ENCODE measurements at places on chromosomes 3 and 15.
A peak's percentile ranks its signal among the peaks of the same experiment; 100 is the strongest.

GRCh38 chr3:180306691-180307090 is 270.0 kb upstream of the PEX5L start:
- no peak for DNase-seq

DNA sequence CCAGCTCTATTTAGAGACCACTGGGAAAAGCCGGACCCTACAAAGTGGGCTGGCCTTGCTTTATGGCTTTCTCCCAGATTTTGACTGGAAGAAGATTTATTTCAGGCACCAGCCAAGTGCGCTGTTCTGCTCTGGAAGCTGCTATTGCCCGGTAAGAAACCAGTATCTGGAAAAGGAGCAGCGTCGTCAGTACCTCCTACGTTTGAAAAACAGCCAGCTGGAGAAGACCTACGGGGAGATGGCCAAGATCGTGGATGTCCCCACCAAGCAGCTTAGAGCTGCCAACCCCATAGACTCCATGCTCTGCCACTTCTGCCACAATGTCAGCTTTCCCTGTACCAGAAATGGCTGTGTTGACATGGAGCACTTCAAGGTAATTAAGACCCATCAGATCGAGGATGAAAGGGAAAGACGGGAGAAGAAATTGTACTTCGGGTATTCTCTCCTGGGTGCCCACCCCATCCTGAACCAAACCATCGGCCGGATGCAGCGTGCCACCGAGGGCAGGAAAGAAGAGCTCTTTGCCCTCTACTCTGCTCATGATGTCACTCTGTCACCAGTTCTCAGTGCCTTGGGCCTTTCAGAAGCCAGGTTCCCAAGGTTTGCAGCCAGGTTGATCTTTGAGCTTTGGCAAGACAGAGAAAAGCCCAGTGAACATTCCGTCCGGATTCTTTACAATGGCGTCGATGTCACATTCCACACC is 60.9 kb downstream of the PXYLP1 start:
- DNase-seq: no peak

DNA sequence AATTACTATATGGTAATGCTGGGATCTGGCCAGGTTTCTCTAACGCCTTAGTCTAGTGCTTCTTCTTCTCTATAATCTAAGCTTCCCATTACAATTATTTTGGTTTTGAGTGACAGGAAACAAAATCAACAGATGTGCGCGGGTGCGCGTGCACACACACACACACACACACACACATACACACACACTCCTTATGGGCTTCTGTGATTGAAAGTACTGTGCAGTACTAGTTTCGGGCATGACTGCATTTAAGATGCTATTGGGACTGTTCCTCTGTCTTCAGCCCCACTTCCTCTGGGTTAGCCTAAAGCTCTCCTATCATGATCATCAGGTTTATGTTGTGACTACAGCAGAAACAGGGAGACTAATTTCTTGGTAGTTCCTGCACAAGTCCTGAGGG is 32.2 kb downstream of the EPHB1 start:
- no peak for DNase-seq

DNA sequence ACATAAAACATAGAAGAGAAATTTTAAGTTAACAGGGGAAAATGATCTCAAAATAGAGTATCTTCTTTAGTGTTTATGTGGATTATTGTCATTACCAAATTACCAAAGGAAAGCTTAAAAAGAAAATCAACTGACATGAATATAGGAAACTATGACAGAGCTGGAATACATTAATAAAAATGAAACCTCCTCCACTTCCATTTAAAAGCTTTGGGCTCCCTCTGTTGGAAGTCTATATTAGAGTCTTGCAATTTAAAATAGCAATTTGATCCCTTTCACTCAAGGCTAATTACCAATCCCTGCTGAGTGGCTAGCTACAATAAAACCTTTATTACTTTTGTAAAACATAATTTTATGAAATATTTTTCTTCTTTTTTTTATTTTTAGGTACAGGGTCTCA is 61.4 kb upstream of the IMPG2 start:
- peak; percentile 20 for DNase-seq

GRCh38 chr3:179528772-179529171 is 34.0 kb upstream of the ACTL6A start:
- DNase-seq: no peak

DNA sequence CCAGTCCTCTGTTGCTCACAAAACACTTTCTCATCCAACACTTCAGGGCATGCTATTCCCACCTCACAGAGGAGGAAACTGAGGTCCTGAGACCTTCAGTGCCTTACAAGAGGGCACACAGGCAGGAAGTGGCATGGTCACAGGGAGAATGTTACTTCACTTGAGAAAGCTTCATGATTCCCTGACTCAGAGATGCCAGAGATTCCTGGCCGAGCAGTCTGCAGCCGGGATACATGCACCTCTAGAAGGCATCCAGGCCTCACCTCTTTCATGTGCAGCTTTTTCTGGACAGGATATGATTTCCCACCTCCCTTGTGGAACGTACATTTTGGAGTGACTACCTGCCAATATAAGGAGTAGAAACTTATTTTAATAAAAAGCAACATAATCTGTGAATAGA is 2.8 kb upstream of the SST start:
- no peak for DNase-seq

GRCh38 chr3:32450992-32451659 is 51.5 kb downstream of the CMTM6 start:
- DNase-seq: no peak

- DNase-seq: no peak
Measured at GRCh38 chr3:32261545-32261944, 23.1 kb downstream of the CMTM8 start.

DNA sequence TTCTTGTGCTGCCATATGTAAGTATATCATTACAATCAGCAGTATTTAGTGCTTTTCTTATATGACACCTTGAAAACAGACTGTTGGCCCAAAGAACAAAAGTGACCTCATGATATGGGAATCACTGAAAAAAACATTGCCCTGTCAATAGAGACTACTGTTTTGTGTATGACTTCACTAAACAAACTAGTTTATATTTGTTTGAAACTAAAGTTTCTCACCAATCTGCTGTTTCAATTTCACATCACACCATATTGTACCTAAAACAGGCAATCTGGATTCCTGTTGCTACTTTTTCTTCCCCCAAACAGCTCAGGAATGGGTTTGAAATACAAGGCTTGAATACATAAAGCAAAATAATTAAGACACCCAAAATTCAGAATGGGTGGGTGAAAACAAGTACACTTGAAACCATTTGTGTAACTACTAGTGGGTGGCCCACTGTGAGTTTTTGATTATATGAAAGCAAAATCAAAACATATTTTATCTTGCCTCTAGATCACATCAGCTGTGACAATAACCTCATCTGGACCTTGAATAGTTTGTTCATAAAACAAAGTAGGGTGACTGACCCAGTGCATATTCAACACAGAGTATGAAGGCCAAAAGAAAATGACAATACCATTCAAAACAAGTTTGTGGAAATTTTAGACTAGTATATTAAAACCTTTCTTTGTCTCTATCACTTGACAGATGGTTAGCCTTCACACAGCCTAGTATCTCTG is 5.9 kb downstream of the ZBTB20 start:
- DNase-seq: no peak

DNA sequence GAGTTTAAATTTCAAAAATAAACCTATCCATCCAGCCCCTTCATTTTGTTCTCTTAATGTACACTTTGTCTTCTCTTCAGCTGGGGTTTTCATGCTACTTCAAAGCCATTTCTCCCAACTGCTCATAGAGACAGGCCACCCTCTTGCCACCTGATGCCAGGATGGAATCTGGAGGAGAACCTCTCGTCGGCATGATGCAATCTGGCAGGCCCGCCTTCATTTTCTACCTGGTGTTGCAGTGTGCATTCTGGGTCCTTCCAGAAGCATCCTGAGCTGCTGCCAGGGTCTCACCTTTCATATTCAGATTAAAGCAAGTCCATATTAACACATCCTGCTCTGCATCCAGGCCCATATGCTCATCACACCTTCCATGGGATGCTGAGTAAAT is 60.8 kb downstream of the CTNNB1 start:
- DNase-seq: no peak

DNA sequence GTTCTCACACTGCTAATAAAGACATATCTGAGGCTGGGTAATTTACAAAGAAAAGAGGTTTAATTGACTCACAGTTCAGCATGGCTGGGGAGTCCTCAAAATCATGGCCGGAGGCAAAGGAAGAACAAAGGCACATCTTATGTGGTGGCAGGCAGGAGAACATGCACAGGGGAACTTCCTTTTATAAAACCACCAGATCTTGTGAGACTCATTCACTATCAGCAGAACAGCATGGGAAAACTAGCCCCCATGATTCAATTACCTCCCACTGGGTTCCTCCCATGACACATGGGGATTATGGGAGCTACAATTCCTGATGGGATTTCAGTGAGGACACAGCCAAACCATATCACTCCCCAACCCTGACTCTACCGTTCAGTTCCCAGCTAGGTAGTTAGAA is 59.7 kb upstream of the MINAR1 start:
- DNase-seq: no peak

DNA sequence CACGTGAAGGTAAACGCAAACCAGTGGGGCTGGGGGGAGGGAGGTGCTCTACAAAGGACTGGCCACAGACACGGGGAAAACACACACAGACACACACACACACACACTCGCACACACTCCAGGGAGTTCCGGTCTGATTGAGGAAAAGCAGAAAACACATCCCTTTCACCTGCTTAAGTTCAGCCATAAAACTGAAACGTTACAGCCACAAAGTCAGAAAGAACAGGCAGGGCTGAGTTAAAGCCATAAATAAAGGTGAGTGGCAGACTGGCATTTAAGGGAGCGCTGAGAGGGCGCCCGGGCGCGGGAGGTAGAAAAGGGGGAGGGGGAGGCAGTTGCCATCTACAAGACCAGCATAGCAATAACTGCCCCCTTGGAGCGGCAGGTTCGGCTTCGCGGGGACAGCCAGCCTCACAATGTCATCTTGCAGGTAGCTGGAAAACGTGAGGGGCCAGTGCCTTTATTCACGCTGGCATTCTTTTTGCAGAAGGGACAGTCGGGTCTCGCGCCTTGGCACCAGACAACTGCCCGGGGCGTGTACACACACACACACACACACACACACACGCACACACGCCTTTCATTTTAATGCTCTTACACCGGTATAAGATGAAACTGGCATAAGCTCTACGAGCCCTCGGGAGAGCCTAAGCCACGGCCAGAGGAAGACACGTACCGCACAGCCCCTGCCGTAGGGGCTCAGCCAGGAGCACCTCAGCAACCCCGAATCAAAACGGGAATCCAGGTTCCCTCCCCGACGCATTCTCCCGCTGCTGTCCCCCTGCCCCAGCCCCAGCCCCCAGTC is 866 bp downstream of the TNIK start:
- no peak for DNase-seq

DNA sequence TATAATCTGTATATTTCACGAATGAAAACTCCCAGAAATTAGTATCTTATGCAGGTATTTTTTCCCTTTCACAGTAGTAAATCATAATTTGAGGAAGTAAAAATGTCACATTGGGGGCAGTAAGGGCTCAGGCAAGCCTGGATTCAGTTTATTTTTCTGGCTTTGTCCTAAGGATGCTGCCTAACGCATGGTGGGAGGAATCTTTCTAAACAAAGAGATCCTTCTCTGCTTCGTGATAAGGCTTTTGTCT is 35.7 kb downstream of the DNASE1L3 start:
- DNase-seq: no peak

GRCh38 chr3:66053550-66054094 is 14.9 kb upstream of the MAGI1 start:
- no peak for DNase-seq

GRCh38 chr3:185722881-185723280 is 102.0 kb downstream of the IGF2BP2 start:
- DNase-seq: no peak

DNA sequence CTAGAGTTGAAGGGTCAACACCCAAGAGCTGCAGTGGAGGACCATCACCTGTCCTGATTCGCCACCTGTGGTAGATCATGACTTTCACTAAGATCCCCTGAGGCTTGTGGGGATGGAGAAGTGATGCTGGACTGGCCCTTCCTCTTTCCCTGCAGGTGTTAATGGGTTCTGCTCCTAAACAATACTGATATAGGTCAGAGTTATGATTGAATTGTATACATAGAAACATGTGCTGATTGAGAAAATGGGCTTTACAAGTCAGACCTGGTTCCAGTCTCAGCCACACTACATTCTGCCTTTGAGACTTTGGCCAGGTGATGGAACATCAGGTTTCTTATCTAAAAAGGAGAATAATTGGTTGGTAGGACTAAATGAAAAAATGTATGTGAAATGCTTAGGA is 418.9 kb upstream of the TPRG1 start:
- no peak for DNase-seq

DNA sequence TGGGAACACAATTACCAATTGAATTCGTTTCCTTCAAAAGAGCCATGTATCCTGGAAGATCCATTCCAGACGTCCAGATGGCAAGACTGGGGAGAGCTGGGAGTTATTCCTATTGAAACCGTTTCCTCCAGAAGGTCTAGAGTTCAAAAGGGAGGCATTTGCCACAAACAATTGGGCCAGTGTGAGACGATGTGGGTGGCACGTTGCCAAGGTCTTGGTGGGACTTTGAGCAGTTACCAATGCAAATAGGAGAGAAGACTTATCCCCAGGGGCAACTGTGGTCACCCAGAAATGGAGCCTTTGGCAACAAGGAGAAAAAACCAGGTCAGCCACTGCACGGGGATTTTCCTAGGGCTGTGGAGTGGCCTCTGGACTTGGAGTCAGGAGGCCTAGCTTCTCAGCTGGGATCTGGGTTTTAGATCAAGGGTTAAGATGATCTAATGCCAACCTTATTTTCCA is 29.6 kb upstream of the TLE3 start:
- DNase-seq: no peak

- DNase-seq: no peak
Measured at GRCh38 chr3:155321418-155321817, 27.9 kb upstream of the STRIT1 start.

GRCh38 chr3:94336046-94336753 is 273.3 kb downstream of the NSUN3 start:
- DNase-seq: no peak

GRCh38 chr3:168081171-168081771 is 14.5 kb downstream of the GOLIM4 start:
- DNase-seq: no peak

DNA sequence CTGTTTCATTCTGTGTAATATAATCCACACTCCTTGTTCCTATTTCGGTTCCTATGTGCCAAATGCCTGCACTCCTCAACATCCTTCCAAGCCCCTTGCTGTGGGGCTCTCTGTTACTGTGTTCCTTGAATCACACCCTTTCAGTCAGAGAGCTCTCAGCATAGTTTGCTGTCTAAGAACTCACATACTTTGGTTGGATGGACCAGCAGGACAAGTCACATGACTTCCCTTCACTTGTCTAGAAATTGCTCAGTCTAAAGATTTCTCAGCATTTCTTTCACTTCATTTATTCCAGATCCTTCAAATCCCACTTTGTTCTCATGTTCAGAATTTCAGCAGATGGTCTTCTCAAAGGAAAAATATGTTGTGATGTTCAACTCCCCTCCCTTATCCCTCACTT is 203.5 kb upstream of the PFN2 start:
- DNase-seq: no peak

- DNase-seq: peak; percentile 44
Measured at GRCh38 chr3:48013288-48013980, 2.8 kb downstream of the MAP4 start.

GRCh38 chr15:99032935-99033334 is 25.3 kb upstream of the PGPEP1L start:
- DNase-seq: no peak

- DNase-seq: no peak
Measured at GRCh38 chr3:38114052-38114874, 22.7 kb downstream of the ACAA1 start.

- DNase-seq: no peak
Measured at GRCh38 chr3:17852217-17852616, 109.8 kb upstream of the TBC1D5 start.

GRCh38 chr3:167940241-167940640 is 155.5 kb downstream of the GOLIM4 start:
- no peak for DNase-seq

- no peak for DNase-seq
Measured at GRCh38 chr15:95520511-95520910, 810.0 kb upstream of the NR2F2 start.
